Stimulated activated CD8-positive, alpha-beta memory T cell treated with anti-CD3 and anti-CD28 coated beads, Interleukin-15, amount 100 ng/mL, for 1 hour (primary cell): ENCODE measurements at places on chromosomes 16 and 17.

- DNase-seq: no peak
Observed at GRCh38 chr17:83121921-83122820, 42.8 kb downstream of the METRNL start.

- no peak for DNase-seq
Observed at GRCh38 chr16:9903-10665, 43.3 kb downstream of the POLR3K start.

- no peak for DNase-seq
Observed at GRCh38 chr16:30119428-30119827, 3.6 kb downstream of the MAPK3 start.

- no peak for DNase-seq
Observed at GRCh38 chr17:82810644-82811430, 29.0 kb downstream of the ZNF750 start.

DNA sequence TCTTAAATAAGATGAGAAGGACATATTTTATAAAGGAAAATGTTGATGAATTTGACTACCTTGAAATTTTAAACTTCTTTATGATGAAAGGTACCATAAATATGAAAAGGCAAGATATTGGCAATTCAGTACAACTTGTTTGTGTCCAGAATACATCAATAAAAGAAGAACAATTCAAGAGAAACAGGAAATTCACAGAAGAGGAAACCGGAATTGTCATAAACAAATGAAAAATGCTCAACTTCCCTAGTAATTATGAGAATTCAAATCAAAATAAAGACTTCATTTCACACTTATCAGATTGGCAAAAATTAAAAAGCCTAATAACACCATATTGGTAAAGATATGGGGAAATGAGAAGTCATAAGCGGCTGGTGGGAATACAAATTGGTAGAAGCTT is 54.3 kb downstream of the WSB1 start:
- no peak for DNase-seq

- no peak for DNase-seq
Observed at GRCh38 chr16:75099738-75100602, 16.6 kb downstream of the LDHD start.

GRCh38 chr16:1770328-1771187 is 785 bp downstream of the NME3 start:
- no peak for DNase-seq

GRCh38 chr17:17843096-17843495 is 6.3 kb upstream of the SREBF1 start:
- no peak for DNase-seq

GRCh38 chr17:45138911-45139532 is 3.5 kb downstream of the ACBD4 start:
- no peak for DNase-seq

- DNase-seq: no peak
Observed at GRCh38 chr16:11572301-11572995, 14.3 kb downstream of the LITAF start.

DNA sequence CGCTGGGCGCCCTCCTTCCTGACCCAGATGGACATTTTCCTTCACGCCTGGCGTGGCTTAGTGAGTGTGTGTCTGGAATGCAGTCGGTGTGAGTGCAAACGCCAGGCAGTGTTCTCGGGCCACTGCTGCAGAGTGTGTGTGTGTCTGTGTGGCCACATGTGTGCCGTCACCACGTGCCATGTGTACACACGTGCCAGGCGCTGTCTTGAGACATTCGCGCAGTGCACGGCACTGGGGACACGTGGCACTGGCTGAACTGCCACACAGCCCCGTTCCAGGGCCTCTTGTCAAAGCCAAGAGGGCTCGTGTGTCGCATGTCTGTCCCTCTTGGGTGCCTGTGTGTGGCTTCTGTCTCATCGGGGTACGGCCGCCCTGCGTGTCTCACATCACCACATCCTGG is 28.8 kb downstream of the MAPK8IP3 start:
- DNase-seq: no peak

GRCh38 chr17:66957951-66958579 is 6.4 kb upstream of the CACNG4 start:
- no peak for DNase-seq

DNA sequence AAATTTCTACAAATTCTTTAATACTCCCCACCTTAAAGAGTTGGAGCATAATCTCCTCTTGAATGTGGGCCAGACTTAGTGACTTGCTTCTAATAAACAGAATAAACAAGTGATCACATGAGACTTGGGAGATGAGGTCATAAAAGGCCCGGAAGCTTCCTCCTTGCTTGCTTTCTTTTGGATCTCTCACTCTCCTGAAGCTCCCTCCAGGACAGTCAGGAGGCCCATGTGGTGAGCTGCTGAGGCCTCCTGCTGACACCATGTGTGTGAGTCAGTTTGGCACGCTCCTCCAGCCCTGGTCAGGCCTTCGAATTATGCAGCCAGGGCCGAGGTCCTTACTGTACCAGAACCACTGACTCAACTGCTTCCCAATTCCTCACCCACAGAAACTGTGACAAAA is 53.2 kb downstream of the NDEL1 start:
- DNase-seq: no peak

DNA sequence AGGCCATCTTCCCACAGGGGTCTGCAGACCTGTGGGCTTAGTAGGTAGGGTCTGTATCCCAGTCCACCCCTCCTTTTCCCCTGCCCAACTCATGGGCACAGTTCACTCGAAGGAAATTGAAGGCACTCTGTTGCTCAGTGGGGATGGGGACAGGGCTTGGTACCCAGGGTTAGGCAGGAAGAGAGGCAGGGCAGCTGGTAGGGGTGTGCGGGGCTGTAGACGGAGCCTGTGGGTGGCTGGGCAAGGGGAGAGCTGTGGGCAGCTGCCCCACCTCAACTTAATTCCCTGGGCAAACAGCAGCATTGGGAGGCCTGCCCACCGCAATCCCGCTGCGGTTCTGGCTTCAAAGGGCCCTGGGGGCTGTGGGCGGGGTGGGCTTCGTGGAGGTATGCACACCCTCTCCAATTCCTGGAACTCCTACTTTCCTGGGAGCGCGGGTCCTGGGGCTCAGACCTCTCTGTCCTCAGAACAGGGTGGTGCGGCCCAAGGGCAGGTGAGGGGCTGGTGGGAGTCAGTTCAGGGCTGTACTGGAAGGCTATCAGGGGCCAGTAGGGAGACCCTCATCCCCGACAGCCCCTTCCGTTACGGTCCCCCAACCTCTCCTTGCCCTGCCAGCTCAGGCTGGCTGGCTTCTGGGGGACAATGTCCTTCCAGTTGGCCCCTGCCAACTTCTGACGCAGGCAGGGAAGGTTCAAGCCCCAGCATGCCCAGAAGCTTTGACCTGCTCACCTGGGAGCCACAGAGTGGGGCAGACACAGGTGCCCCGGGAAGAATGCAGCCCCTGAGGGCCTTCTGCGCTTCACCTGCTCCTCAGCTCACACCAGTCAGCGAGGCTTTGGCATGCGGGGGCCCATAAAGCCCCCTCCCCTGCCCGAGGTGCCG is 9.1 kb downstream of the FOXJ1 start:
- DNase-seq: no peak

DNA sequence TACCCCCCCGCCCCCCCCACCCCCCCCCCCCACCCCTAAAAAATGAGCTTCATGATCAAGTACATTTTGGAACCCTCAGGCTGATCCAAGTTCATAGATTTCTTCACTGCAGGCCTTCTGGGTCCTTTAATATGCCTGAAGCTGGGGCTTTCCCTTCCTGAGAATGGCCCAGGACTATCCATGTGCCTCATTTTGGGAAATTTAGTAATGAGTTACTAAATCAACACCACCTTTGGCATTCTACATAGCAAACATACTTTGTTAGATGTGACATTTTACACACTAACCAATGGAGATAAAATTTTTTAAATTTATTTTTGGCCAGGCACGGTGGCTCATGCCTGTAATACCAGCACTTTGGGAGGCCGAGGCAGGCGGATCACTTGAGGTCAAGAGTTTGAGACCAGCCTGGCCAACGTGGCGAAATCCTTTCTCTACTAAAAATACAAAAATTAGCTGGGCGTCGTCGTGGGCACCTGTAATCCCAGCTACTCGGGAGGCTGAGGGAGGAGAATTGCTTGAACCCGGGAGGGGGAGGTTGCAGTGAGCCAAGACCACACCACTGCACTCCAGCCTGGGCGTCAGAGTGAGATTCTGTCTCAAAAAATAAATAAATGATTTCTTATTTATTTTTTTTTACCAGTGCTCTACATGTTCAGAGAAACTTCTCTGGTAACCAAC is 14.0 kb downstream of the HERPUD1 start:
- DNase-seq: no peak

DNA sequence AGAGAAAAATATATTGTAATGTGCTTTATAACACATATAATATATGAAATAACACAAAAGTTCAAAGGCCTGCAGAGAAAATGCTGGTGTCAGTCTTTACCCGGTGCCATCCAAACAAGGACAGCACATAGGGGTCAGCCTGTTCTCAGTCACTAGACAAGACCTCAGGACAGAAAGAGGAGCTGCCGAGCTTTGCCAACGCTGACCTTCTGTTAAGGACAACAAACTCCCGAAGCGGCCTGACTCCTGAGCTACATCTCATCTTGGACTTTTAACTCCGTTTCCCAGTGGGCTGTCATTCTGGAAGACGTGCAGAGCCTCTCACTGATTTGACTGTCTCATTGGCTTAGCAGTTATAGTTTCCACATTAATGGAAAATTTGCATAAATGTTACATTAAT is 6.9 kb downstream of the ELAC2 start:
- DNase-seq: no peak

GRCh38 chr16:56539656-56540055 is 19.8 kb upstream of the BBS2 start:
- DNase-seq: no peak

DNA sequence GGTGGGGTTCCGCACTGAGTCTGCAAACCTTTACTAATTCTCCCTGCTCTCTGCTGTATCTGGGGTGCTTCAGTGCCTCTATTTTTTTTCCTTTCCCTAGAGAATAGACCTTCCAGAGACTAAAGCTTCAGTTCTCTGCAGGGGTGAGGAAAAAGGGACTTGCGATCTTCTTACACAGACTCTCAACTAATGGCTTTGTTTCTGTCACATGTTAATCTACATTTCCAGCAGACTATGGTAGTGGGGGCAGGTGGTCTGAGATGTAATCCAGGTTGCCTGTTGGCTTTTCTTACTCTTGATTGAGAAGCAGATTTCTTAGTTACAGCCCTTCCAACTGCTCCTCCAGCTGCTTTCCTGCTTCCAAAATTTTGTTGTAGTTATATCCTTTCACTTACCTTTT is 229.0 kb upstream of the NLRP1 start:
- no peak for DNase-seq

- DNase-seq: no peak
Observed at GRCh38 chr17:2233441-2233947, 70.1 kb downstream of the SMG6 start.

DNA sequence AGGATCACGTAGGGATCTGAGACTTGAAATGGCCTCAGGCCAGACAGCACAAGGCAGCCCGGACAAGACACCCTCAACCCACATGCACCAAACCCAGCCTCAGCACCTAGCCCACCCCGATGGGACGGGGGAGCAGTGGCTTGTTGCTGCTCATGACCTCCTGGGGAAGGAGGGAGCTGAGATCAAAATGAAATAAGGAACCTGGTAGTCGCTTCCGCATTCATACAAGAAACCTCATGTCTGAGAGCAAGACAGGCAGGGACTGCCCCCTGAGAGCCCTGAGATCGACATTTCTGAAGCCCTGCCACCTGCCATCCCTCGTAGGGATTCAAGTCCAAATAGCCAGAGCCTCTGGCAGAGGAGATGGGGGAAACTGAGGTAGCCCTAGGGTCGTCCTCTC is 5.7 kb upstream of the CEP131 start:
- DNase-seq: no peak

DNA sequence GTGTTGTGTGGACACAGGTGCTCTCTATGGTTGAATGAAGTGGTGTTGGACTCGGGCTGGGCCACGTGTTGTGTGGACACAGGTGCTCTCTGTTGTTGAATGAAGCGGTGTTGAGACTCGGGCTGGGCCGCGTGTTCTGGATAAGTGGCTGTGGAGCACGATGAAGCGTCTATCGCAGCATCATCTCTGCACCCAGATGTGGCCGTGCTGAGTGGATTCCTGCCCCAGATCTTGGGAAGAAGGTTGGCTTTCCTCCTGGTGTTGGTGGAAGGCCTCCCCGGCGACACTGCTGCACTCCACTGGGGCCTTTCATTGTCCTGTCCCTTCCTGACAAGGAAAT is 69.1 kb downstream of the RPTOR start:
- no peak for DNase-seq

DNA sequence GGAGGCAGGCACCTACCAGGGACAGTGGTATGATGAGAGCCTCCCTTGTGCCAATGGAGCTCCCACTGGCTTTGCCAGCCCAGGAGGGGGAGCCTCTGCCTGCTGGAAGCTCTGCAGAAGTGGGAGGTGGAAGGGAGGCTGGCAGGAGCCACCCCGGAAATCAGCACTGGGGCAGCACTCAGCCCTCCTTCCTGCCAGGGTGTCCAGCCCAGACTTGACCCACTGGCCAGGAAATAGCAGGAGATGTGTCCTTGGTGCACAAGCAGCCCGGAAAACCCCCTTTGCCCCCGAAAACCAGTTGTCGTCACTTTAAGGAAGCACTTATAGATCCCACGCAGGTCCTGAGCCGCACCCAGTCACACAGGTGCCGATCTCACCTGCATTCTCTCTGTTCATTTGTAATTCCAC is 49.3 kb upstream of the CACNG4 start:
- DNase-seq: no peak

- DNase-seq: no peak
Observed at GRCh38 chr16:81740169-81740568, 38.9 kb upstream of the PLCG2 start.

GRCh38 chr17:50534222-50534978 is 1.9 kb downstream of the EPN3 start:
- no peak for DNase-seq

- DNase-seq: no peak
Observed at GRCh38 chr17:77544347-77545110, 403.8 kb downstream of the SEC14L1 start.

GRCh38 chr17:2905269-2905668 is 109.0 kb downstream of the RAP1GAP2 start:
- DNase-seq: no peak

DNA sequence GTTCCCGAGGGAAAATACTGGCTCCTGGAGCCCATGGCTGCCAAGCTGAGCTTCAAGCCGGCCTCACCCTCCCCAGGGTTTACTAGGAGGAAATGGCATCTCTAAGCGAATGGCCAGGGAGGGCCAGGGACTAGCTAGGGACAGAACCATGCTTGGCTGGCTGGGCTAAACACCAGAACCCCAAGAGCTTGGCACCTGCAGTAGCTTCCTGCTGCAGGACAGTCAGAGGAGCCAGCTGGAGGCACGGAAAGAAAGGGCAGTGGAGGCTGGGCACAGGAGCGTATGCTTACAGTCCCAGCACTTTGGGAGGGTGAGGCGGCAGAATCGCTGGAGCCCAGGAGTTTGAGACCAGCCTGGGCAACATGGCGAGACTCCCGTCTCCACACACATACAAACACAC is 33.7 kb downstream of the PEMT start:
- DNase-seq: no peak

- no peak for DNase-seq
Observed at GRCh38 chr16:9062301-9062700, 29.1 kb upstream of the HAPSTR1 start.
